ENCODE measurements at places on chromosomes 3 and 15.
A peak's percentile ranks its signal among the peaks of the same experiment; 100 is the strongest.

DNA sequence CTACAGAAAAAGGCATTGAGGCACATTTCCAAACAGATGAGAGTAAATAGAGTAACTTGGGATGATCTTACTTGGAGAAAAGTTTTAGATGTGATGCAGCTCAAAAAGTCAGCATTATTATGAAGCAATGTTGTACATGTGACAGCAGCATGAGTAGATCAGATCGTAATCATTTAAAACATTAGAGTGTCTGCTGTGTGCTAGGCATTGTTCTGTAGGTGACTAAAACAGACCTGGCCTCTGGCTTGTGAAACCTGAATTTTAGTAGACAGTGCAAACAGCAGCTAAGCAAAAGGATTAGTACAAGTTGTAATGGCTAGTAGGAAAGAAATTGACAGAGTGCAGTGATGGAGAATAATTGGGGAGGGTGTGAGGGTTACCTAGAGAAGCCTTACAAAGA, 15.1 kb downstream of the UBE2E1 start:
- no peak for DNase-seq

DNA sequence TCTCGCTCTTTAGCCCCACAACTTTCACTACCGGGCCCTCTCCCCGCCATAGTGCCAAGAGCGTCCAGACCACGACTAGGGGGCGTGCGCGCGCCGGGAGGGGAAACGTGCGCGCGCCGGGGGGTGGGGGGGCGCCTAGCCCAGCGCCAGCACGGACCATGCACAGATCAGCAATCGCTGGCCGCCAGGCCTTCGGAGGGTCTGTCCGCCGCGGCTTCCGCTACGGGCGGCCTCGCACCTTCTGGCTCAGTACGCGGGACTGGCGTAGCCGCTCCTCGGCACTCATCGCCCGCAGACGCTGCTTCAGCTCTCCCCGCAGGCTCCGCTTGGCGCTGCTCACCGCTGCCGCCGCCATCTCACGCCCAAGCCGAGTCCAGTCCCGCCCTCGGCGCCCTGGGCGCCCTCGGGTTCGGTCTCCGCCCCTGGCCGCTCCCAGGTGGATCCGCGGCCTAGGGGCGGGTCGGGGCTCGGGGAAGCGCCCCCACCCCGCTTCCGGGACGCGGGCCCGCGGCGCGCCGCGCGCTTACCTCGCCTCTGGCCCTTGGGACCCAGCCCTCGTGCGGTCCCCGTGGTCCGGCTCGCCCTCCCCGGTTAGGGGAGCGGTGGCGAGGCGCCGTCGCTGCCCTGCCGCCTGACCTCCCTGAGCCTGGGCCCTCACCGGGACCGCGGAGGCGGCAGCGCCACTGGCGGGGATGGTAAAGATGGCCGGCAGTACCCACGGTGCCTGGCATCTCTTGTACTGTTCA, at the start of gene MTHFS:
Gene MTHFS, minus strand, starts transcription at position 381 of the 746 bp plus-strand sequence. Its CDS starts 26 bp downstream, at position 355.
- DNase-seq = peak; percentile 52

DNA sequence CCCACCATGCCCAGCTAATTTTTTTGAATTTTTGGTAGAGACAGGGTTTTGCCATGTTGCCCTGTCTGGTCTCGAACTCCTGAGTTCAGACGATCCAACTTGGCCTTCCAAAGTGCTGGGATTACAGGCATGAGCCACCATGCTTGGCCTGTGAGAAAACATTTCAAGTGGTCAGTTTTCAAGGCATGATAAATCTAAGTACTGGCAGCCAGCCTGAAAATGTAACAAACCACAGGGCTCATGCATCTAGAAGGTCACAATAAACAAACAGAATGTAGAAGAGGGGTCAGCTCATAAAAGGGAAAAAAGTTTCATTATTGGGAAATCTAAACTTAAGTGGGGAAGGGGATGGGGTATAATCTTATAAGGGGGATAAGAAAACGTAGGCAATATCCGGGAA, 39.9 kb downstream of the PPCDC start:
- DNase-seq = no peak

- DNase-seq = no peak
Observed at GRCh38 chr3:45479621-45480035, 91.3 kb downstream of the LARS2 start.

GRCh38 chr15:89452330-89452836, 44.0 kb downstream of the RHCG start:
- DNase-seq = no peak

DNA sequence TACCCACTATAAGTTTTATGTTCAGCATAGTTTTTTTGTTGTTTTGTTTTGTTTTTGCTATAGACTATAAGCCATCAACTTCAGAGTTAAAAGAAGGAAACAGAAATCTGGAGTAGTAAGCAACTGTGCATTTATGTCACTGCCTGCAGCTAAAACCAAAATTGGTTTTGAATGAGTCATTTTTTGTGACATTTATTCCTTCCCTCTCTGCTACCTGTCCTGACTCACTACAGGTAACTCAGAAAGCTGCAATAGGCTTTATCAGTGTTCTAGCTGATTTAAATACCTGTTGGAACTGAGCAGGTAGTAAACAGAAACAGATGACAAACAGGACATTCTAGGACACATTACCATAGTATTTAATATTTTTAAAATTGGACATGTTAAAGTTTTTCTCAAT, 393.3 kb upstream of the WNT5A start:
- no peak for DNase-seq

DNA sequence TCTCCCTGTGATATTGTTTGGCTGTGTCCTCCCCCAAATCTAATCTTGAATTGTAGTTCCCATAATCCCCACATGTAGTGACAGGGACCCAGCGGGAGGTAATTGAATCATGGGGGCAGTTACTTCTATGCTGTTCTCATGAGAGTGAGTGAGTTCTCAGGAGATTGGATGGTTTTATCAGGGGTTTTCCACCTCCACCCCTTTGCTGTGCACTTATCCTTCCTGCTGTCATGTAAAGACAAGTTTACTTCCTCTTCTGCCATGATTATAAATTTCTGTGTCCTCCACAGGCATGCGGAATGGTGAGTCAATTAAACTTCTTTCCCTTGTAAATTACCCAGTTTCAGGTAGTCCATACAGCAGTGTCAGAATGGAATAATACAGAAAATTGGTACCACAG, 24.7 kb downstream of the TUSC7 start:
- DNase-seq = no peak

- no peak for DNase-seq
Observed at GRCh38 chr15:49686599-49686998, 65.8 kb downstream of the DTWD1 start.

DNA sequence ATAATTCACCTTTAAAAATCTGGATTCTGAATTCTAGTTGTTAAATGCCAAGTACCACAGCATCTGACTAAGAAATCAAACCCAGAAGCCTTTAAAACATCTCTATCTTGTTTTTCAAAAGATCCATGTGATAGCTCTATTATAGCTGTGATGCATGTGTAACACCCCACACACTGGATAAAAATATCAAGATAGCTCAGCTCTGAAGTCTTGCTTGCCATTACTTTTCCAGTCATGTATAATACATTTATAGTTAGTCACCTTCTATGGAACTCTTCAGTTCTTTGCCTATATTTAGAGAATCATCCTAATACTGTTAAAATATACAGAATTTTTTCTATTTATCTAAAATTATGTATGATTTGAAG, 11.6 kb downstream of the ARPP19 start:
- DNase-seq = no peak

GRCh38 chr3:14804835-14805780, 13.7 kb upstream of the FGD5 start:
- DNase-seq = no peak

- DNase-seq = no peak
Observed at GRCh38 chr3:157543501-157544035, 40.4 kb upstream of the VEPH1 start.

DNA sequence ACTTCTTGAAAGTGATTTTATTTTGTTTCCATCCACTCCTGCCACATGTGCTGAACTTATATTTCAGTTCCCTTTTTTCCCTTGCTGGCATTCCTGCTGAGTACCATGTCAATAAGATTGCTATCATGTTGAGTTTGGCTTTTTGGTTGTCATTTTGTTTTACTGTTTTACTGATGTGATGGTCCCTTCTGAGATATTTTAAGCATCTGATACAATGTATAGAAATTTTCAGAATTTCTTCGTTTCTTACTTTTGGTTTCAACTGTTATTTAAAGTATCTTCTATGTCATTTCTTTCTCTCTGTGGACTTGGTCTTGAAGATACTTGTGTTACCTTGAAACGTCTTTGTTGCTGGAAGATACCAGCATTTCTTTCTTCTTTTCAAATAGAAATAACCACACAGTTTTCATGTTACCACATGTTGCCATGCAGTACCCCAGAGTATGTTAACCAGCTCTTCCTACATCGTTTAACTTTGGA, 14.1 kb downstream of the SIDT1 start:
- DNase-seq = no peak

DNA sequence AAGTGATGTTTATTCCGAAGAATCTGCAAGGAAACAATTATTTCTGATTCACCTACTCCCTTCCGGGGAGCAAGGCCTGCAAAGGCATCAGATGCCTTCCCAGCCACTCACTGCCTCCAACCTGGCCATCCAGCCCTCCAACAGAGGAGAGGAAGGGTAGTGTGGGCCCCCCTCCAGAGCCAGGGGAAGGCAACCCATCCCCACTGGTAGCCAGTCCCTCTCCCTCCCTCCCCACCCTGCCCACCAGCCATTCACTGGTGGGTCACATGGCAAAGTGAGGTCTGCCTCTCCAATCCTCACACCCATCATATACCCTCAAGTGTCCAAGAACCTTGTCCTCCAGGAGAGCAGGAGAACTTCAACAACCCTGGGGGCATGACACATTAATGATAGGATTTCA, 2.4 kb upstream of the VIPR1 start:
- no peak for DNase-seq

- no peak for DNase-seq
Observed at GRCh38 chr15:47553947-47554346, 163.4 kb upstream of the SEMA6D start.

DNA sequence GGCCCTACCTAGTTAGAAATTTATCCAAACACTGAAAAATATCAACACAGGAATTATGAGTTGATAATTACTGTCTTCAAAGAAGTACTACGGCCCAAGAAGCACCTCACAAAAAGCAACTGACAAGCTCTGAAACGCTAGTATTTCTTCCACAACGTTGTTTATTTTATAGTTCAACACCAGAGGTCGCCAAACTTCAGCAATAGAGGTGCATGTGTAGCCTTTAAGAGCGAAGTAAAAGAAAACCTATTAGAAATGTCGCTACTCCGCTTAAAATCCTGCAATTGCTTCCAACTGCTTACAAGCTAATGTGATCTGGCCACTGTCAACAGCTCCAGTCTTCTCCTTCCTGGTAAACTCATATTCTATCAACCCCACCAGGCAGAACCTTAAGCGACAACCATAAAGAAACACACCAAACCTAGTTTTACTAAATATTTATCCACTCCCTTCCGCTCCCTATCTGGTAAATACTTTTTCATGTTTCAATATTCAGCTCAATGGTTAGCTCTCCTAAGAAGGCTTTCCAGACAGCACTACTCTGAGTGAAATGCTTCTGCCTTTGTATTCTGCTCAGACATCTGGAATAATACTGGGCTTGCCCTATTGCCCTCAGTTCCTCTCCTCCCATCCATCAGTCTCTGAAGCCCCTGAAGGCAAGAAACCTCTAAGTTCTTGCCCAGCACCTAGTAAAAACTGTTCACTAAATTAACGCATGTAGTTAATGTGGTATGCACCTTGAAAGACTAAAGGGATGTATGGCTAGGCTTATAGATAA, 110.2 kb downstream of the NR1I2 start:
- no peak for DNase-seq

- DNase-seq = no peak
Observed at GRCh38 chr3:129967761-129968160, 6.8 kb upstream of the TRH start.

- no peak for DNase-seq
Observed at GRCh38 chr3:19526071-19526470, 377.8 kb downstream of the KCNH8 start.

GRCh38 chr3:18739099-18739433, 313.9 kb upstream of the SATB1 start:
- DNase-seq = no peak

DNA sequence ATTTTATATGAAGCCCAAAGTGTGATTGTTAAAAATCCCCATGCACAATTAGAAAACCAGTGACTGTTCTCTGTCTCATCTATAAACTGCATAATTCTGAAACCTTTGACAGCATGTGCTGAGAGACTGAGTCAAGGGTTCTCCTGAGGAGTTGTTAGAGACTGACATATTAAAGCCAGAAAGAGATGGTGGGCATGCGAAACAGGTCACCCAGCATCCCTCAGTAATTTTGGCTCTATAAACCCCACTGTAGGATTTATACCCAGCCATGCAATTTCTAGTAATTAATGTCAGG, 3.6 kb downstream of the VGLL3 start:
- no peak for DNase-seq

DNA sequence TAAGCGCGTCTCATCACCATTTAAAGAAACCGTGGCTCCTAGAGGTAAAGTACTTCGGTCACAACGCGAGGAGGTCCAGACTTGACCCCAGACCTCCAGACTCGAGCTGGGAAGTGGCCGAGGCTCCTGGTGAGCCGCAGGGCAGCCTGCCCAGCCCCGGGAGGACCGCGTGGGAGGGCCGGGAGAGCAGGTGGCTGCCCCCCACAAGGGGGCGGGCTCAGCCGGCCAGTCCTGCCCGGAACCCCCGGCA, at the start of gene SLC27A2:
Gene SLC27A2, plus strand, starts transcription at position 228 of the 250 bp plus-strand sequence. CDS start 232 bp downstream, outside the sequence.
- no peak for DNase-seq

- DNase-seq = no peak
Observed at GRCh38 chr15:57312006-57312317, 64.3 kb upstream of the CGNL1 start.

DNA sequence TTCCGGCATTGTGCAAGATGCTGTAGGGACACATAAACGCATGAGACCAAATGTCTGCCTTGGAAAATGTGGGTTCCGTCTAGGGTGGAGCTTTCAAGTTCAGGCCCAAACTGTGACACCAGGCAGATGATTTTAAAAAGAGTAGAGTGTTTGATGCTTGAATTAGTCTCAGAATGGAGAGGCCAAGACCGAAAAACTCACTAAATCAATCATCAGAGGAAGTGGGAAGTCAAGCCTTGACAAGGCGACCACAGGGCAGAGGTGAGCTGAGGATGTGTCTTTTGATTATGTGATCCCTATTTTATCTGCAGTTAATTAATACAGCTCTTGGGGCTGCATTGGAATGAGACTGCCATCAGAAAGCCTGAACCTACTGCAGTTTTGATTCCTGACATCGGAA, 275.4 kb downstream of the ABHD5 start:
- DNase-seq = no peak

- DNase-seq = no peak
Observed at GRCh38 chr15:70493787-70494516, 269.4 kb downstream of the UACA start.

GRCh38 chr3:4805662-4806061, 173.6 kb upstream of the BHLHE40 start:
- DNase-seq = no peak

- DNase-seq = no peak
Observed at GRCh38 chr3:175914785-175915184, 1055.7 kb downstream of the NAALADL2 start.

DNA sequence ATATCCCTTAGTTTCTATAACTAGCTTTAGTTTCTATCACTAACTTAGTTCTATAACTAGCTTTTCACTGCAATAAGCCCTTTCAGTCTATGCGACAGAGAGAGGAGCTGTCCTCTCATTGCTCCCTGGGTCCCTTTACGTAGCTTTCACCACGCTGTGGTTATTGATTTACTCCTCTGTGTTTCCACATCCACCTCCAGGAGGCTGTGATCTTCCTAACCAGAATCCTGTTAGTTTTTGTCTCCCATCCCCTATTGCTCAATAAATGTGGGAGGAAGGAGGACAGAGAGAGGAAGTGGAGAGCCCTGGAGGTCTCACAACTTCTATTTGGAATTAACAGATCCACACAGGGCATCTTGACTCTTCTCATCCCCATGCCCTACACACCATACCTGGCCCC, 1036.1 kb downstream of the MCTP2 start:
- no peak for DNase-seq

GRCh38 chr3:155792532-155792931, 13.5 kb downstream of the C3orf33 start:
- no peak for DNase-seq

Data from stimulated activated CD4-positive, alpha-beta T cell treated with anti-CD3 and anti-CD28 coated beads, TNF-alpha, amount 100 ng/mL, for 4 hours (primary cell).